Coronary artery (tissue), 2 donors: ENCODE measurements at places on chromosomes 2 and 18.

DNA sequence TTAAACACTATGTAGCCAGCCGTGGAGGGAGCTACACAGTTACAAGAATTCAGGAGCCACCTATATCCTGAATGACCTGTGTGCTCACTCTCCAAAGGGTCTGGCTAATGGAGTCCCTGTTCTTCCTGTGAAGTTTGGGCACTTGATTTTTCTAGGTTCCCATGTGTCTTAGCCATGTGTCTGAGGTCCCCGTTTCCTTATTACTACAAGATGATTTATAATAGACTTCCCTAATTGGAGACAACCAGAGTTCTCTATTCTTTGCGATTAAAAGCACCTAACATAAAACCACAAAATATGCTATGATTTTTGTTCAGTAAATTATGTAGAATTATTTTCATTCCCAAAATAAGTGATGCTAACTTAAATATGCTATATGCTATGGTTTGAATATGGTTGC lies 83.4 kb downstream of the PDK1 start:
- DNase-seq: no peak

GRCh38 chr2:32760628-32761027 lies 132.8 kb downstream of the TTC27 start:
- DNase-seq: no peak

- DNase-seq: no peak
Measured at GRCh38 chr2:73176205-73176880, 26.0 kb upstream of the NOTO start.

DNA sequence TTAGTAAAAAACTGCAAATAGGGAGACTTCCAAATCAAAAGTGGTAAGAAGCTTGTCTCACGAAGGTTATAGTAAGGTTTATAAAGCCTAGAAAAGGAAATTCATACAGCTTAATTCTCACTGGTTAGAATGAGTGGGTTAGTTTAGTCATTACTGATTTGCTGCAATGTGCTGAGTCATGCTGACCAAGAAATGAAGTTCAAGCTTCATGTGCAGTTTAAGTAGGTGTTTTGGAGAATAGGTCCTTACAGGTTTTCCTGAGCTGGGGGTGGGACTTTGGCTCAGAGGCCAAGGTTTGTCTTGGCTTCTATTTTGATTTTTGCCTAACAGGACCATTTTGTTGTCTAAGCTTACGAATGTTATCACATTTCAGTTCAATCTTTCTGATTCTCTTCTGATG lies 15.1 kb downstream of the CLIP4 start:
- no peak for DNase-seq

GRCh38 chr2:64344999-64345576 lies 108.9 kb upstream of the LGALSL start:
- no peak for DNase-seq
